ENCODE measurements at places on chromosomes 1 and 21.

DNA sequence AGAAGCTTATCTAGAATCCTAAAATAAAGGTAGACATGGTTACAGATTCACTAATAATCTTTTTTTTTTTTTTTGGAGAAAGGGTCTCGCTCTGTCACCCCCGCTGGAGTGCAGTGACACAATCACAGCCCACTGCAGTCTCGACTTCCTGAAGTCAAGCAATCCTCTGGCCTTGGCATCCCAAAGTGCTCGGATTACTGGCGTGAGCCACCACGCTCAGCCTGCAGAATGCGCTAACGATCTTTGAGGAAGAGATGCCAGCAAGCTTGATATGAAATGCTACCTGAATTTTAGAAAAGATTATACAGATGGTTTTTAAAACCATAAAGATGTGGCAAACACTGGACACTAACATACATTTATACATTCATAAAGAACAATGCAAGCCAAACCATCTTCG, 4.1 kb upstream of the GNPAT start:
- DNase-seq: no peak

- DNase-seq: no peak
These were observed 120.1 kb downstream of the BACH1 start for GRCh38 chr21:29418813-29419212.

GRCh38 chr1:186618401-186619170, 61.6 kb downstream of the PTGS2 start:
- DNase-seq: no peak

DNA sequence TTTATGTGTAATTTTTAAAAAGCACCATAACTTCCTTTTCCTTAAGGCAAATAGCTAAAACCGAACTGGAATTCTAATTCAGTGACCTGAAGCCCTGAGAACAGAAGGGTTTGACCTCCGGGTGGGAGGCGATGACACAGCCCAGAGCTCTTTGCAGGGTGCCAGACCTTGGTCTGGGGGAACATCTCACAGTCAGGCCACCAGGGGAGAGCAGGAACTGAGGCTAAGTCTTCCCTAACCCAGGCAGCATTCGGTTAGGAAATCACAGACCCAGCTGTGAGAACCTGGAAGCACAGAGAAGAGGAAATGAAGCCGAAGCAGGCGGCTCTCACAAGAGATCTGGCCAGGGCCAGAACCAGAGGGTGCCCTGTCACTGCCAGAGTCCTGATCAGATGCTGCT, 444.8 kb downstream of the TTLL7 start:
- peak; percentile 10 for DNase-seq
